ENCODE measurements at places on chromosomes 11 and 22.
A peak's percentile ranks its signal among the peaks of the same experiment; 100 is the strongest.

DNA sequence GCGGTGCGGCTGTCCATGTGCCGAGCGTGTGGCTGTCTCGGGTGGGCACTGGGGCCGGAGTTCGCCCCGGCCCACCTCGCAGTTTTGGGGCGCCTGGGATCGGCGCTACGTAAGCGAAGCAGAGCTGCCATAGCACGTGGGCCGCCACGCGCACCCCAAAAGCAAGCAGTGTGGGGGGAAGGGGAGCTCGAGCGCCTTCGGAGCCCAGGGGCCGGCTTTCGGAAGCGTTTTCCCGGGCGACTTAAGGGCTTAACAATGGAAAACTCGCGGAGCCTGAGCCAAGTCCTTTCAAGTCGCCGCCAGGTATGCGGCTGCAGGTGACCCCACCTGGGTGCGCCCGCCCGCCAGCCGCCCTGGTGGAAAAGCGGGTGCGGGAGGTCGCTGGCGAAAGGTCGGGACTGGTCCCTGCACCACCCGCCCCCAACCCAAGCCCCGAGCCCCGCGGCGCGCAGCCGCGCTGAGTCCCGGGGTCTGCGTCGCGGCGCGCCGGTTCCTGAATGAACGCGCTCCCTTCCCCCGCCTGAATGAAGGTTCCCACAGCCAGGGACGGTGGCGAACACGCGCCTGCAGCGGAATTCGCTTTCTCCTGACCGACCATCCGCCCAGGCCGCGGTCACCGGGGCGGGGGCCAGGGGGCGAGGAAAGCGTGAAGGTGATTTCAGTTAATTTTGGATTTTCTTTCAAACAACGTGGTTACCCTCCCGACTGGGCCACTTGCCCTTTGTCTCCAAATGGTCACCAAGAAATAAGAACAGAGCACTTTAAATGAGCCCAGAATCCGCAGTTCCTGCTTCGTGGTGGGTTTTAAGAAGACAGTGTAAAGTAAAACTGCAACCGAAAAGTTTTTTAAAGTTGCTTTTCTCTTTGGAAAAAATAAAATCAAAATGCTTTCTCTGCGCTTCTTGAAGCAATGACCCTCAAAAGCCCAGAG, 2.8 kb upstream of the CCND1 start:
- peak; percentile 62 for DNase-seq

DNA sequence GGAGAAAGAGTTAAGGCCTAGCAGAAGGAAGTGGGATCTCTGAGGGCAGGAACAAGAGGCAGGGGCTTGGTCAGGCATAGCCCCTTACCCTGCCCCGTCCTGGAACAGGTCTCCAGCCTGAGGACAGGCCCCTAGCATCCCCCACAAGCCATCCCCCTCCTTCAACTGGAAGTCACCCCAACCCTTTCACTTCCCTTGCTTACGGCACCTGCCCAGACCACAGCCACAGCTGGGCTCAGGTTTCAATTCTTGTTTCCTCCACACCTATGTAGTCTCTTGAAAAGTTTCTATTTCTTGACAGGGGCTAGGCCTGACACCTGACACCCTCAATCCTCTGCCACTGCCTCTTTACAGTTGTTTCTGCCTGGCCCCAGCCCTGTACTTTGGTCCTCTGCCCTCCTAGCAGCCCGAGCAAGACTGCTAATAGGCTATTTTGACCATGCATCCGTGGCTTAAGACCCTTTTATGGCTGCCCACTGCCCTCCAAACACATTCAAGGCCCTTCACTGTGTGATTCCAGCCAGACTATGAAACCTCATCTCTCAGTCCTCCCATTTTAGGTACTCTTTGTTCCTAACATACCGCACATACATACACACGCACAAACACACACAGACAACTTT, 10.9 kb upstream of the FCHSD2 start:
- DNase-seq = no peak

GRCh38 chr11:134913999-134914590, 502.1 kb upstream of the B3GAT1 start:
- no peak for DNase-seq

- DNase-seq = no peak
These were observed 54.7 kb upstream of the KIRREL3 start for GRCh38 chr11:127055236-127055635.

GRCh38 chr11:133443206-133443747, 89.0 kb downstream of the OPCML start:
- DNase-seq = no peak
